Fibroblast of lung (primary cell): ENCODE measurements at places on chromosomes 5 and 9.

DNA sequence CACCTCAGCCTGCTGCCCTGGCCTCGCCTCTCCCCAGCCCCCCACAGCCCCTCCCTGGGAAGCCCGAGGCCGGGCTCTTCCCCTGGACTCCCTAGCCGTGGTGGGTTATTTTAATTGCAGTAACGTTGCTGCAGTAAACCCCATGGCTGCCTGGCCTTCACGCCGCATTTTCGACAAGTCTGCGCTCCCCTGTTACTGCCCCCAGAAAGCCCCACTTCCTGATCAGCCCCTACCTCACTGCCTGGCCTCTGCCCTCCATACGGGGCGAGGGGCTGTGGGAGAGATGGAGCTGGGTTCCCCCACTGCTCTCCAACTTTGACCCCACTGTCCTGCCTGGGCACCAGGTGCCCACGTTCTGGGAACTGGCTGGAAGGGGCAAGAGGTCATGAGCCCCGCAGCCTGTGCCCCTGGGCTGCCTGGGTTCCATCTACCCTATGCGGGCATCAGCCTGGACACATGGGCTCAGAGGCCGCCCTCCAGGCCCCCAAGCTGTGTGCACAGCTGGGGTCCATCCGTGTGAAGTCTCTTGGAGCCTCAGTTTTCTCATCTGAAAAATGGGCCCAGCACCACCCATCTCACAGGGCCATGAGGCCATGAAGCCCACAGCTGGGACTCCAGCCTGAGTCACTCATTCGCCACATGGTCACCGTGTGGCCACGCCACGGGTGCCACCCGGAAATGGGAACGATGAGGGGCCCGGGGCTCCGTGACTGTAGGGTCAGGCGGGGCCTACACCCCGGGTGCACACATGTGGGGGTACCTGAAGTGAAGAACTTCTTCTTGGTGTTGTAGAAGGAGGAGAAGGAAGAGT, 11.5 kb downstream of the EGFL7 start:
- no peak for DNase-seq

- DNase-seq = peak; percentile 16
Measured at GRCh38 chr9:7570107-7570720, 229.4 kb downstream of the DMAC1 start.

DNA sequence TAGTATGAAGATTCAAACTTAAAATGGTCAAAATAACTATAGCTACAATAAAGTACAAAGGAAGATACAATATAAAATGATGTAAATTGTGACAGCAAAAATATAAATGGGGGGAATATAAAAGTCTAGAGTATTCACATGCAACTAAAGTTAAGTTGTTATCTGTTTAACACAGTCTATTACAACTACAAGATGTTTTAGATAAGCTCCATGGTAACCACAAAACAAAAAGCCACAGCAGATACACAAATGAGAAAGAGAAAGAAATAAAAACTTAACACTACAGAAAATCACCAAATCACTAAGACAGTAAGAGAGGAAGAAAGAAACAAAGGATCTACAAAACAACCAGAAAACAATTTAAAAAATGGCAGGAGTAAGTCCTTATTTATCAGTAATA, 17.0 kb upstream of the SH3TC2 start:
- DNase-seq = no peak

DNA sequence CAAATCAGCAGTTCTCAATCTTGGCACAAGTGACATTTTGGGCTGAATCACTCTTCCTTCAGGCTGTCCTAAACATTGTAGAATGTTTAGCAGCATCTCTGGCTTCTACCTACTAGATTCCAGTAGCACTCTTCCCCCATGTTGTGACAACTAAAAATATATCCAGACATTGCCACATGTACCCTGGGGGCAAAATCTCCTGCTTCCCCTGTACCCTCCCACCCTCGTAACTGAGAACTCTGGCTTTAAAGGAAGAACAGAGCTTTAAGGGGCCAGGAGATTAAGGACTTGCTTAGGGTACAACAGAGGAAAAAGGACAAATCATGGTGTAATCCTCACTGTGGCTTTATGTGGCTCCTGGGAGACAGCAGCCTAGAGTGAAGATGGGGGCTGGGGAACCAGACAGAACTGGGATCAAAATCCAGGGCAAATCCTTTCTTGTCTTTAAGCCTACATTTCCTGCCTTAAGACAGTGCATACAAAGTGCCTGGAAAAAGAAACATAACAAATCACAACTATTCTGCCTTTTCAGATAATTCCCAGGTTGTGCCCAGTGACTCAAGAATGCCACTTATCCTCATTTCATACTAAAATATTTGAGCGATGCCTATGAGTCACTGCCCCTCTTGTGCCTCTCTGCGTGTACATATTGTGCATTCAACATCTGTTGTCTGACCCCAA, 109.3 kb downstream of the DAPK1 start:
- DNase-seq = peak; percentile 65

DNA sequence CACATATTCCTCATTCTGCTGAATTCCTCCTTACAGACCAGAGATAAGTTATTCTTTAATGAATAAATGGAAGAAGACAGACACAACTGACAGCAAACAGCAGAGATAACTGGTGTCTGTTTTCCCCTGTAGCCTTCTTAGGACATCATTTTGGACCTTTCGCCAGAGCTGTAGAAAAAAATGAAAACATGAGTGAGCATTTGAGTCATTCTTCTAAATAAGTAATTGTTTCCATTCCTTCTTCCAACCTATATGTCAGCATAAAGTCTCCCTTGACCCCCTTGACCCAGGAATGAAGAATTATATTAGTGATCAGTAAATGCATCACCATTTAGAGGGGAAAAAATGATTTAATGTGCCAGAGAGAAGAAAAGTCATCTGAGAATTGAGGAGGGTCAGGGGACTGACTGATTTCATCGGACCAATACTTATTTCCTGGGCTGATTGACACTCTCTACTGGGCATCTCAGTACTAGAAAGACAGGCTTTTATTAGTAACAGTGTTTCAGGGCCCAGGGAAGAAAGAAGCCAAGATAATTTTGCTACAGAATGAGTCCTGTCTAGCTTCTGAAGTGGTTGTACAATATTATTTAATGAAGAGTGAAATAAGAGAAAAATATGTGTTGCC, 597.0 kb downstream of the PSAT1 start:
- no peak for DNase-seq

DNA sequence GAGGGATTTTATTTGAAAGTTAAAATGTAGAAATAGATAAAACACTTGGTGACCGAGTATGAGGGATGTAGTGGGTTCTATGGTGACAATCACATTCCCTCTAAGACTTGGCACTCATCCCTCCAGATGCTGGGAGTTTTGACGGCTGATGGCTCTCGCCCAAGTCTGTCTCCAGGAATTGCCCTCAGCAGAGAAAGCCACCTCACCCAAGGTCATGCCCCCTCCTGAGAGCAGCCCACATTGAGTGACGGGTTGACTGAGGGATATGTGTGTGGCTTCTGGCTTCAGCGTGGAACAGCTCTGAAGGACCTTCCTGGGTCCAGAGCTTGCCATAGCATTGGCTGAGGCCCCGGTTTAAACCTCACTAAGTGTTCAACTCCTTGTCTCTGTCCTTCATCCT, 19.4 kb downstream of the CAVIN4 start:
- DNase-seq = no peak

DNA sequence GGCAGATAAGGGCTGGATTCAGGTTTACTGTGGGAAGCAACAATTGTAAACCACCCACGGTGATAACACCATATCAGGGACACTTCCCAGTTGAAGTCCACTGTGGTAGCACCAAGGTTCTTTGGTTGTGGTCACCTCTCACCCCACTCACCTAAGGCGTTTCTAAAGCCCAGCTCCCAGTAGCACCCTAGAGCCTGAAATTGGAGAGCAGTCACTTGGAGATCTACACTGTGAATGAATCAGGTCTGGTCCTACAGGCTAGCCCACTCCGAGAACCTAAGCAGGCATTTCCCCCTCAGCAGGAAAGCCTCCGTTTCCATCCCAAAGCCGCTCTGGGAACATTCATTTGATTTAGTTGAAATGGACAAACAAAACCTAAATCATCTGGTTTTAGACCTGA, 191.3 kb downstream of the TTC39B start:
- no peak for DNase-seq

GRCh38 chr9:96071076-96071814, 195.8 kb downstream of the ERCC6L2 start:
- peak; percentile 15 for DNase-seq

DNA sequence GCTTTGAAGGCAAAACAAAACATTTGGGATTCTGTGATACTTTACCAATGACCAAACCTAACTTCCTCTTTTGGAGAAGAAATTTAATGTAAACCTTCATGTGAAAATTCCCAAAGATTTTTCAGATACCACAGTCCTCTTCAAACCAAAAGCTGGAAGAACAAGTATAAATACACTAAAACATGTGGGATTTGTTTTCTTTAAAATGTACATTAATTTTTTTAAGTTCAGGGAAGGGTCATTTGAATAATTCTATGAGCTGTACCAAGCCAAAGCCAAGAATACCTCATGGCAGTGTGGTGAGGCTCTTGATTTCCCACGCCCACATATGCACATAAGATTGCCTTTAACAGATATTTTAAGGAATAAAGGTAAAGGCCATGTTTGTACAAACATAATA, 28.4 kb upstream of the ITGA1 start:
- DNase-seq = peak; percentile 56

GRCh38 chr9:117696154-117696553, 8.0 kb upstream of the TLR4 start:
- DNase-seq = no peak

- DNase-seq = no peak
Measured at GRCh38 chr5:149134778-149135500, 6.4 kb upstream of the ABLIM3 start.

- DNase-seq = peak; percentile 19
Measured at GRCh38 chr9:38680837-38681445, 39.0 kb downstream of the FAM240B start.

DNA sequence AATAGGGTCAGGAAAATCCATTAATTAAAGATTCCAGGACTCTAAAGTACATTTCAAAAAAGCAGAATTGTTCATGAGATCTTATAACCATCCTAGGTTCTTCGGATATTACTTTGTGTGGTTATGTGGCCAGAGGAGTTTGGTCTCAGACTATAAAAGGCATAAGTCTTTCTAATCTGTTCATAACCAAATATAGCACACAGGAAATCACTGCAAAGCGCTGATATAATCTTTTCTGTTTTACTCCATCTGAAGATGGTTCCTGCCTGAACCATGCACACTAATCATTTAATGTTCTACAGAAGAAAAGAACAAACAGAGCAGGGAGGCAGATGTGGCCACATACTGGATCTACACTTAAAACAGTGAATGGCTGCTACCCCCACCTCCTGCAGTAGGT, 182.8 kb downstream of the SEMA5A start:
- no peak for DNase-seq
